Kidney glomerular epithelial cell (primary cell): ENCODE measurements at places on chromosomes 1 and 21.

- DNase-seq, result peak; percentile 95
These were observed 2.8 kb upstream of the ZC3H12A start for GRCh38 chr1:37471345-37472231.

DNA sequence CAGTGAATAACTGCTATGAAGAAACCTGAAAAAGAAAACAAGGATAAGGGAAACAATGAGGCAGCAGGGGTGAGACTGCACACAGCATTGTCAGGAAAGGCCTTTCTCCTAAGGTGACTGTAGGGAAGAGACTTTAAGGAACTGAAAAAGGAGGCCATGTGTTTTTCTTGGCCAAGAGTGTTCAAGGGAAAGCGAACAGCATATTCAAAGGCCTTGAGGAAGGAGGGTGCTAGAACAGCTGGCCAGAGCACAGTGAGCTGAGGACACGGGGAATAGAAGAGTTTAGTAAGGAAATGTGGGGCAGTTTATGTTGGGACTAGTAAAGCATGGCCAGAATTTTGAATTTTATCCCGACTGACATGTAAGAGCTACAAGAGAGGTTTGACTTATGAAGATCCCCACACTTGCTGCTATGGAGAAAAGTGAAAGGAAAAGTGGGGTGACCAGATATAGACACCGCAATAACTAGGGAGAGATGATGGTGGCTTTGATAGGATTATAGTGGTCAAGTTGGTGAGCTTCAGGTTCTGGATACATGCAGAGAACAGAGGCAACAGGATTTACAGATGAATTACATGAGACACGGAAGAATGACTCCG, 1.4 kb downstream of the RWDD2B start:
- DNase-seq, result no peak

- DNase-seq, result no peak
These were observed 30.0 kb downstream of the ZC3H11B start for GRCh38 chr1:219582865-219583264.

- DNase-seq, result no peak
These were observed 133.7 kb upstream of the KCNK1 start for GRCh38 chr1:233480198-233480597.

GRCh38 chr1:97252076-97252475, 530.5 kb downstream of the PTBP2 start:
- no peak for DNase-seq

DNA sequence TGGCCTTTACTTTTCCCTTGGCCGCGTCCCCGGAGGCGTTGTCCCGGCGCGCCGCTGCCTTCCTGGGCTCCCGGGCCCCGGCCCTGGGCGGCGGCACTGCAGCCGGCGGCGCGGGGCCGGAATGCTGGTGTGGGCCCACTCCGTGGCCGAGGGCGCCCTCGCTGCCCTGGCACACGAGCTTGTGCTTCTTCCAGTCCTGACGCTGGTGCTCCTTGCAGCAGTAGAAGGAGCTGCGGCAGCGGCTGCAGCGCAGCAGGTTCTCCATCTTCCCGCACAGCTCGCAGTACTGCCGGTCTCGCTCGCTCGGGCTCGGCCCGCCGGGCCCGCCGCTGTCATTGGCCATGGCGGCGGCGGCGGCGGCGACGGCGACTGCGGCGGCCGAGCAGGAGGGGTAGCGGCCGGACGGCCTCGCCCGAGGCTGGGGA, 529 bp downstream of the EGLN1 start:
- DNase-seq, result no peak

- no peak for DNase-seq
These were observed 8.6 kb upstream of the ADGRB2 start for GRCh38 chr1:31772669-31773248.

- DNase-seq, result peak; percentile 91
These were observed at the start of gene EPHA2 for GRCh38 chr1:16155537-16156410. Gene EPHA2 (minus strand): TSS chr1:16156069. CDS start chr1:16155932, 137 bp downstream.

- DNase-seq, result no peak
These were observed 5.8 kb downstream of the ECE1 start for GRCh38 chr1:21284206-21285054.

DNA sequence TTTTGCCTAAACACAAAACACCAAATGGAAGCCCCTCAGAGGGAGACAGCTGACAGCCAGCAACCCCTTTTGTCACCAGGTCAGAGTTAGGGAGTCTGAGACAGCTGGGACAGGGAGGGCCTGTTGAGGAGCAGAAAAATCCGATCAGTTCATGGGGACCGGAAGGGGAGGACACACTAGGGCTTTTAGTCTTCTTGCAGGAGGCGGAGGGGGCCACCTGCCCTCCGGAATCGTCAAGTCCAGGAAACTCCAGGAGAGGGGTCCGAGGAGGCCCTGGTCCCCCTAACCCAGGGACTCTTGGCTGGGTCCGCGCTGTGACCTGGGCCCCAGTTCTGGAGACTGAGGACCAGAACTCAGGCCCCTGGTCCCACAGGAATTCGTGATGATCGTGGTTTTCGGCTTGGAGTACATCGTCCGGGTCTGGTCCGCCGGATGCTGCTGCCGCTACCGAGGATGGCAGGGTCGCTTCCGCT, 34.2 kb downstream of the KCNQ4 start:
- DNase-seq, result no peak

DNA sequence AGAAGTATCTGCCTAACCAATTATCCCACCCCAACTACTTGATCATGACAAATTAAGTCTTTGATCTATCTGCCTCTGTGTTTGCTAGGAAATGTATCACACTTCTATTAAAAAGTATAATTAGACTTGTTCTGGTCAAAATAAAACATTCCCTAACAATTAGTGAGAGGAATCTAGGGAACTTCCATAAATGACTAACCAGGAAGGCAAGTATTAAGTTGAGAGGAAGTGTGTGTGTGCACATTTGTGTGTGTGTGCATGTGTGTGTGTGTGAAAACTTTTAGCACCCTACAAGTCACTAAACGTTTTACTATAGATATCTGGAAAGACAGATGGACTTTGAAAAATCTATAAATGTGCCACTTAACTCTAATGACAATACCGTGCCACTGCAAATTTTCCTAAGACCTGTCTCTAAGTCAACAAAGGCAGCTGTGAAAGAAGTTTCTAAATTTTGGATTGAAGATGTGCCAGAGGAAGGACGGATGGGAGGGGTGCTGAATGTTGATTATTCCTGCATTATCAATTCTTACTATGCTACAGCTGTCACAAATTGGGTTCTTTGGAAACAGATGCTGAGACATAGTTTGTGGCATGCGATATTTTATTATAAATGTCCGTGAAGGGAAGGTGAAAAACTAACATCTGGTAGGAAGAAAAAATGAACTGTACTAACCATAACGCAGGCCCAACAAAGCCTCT, 567.1 kb downstream of the PTPRC start:
- peak; percentile 4 for DNase-seq

GRCh38 chr1:188949701-188950100, 1528.0 kb downstream of the BRINP3 start:
- no peak for DNase-seq

DNA sequence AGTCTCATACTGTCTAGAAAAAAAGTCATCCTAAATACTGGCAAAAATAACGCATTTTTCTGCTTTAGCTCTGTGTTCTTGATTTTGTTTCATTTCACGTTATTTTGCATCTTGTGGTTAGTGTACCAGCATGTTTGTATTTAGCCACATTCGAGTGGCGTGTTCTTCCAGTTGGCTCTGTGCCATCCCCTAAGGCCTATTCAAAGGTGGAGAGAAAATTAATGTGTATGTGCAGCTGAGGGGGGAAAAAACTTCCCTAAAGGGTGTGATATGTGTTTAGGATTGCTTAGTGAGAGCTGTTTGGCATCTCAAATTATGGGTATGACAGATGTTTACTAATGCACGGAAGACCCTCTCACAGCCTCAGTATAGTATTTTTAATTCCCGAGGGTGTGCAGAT, 12.1 kb downstream of the DNAJC16 start:
- no peak for DNase-seq
